ENCODE measurements at places on chromosomes 11 and 22.

- no peak for ATAC-seq
Measured at GRCh38 chr11:69662021-69662698, 13.0 kb downstream of the LTO1 start.

GRCh38 chr11:116427903-116428637, 344.7 kb downstream of the BUD13 start:
- ATAC-seq, result no peak

GRCh38 chr11:111977146-111978027, 40.2 kb downstream of the DIXDC1 start:
- ATAC-seq, result peak; percentile 90

DNA sequence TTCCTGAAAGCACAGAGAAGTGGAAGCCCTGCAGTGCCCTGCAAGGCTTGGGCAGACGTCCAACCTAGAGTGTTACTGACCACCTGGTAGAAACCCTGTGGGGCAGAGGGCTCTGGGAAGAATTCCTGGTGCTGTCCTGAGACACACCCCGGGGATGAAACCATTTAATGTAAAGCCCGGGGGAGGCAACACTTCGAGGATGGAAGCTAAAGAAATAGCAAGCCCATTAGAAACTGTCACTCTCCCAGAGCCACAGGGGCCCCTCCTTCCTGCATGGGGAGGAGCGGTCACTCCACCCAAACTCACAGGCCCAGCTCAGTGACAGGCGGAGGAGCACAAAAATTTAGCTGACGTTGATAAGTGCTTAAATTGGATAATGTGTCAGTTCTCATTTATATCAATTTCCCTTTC, 57.6 kb downstream of the NRXN2 start:
- ATAC-seq, result peak; percentile 34

DNA sequence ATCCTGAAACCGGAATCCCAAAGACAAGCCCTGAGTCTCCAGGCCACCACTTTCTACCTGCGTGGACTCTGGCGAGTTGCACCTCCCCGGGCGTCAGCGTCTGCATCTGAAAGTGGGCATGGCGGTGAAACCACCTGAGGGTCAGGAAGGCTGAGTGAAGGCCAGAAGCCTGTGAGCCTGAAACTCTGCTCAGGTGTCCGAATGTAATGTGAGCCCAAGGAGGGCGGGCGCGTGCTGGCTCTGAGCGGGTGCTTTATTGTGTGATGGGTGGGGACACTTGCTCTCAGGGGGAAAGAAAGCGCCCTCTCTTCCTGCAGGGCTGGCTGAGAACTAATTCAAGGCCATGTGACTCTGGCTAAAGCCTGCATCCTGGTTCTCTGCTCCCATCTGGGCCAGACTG, 135.6 kb downstream of the ST3GAL4 start:
- ATAC-seq, result no peak

- no peak for ATAC-seq
Measured at GRCh38 chr11:126680131-126680530, 320.4 kb downstream of the KIRREL3 start.

DNA sequence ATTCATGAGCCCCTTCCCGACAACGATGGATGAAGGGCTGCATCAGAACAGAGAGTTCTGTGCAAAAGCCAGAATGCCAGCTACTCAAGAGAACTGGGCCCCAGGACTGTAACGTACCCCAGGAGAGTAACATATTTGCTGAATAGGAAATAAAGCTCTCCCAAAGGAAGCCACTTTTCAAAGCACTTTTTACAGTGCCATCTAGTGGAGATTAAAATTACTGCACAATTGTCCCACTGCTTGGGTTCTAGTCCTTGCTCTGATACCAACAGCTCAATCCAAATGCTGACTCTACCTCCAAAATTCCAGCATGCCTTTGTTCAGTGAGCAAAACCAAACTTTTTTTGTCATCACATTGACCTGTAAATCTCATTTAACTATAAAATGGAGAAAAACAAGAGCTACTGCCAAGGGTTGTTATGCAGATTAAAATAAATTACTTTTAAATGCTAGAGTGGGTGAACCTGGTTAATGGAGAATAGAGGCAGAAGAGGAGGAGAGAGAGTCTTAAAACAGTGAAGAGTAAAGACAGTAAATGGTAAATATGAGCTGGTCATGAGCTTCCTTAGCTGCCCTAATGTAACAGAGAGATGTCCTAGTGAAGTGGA, 87.6 kb upstream of the FSHB start:
- no peak for ATAC-seq

DNA sequence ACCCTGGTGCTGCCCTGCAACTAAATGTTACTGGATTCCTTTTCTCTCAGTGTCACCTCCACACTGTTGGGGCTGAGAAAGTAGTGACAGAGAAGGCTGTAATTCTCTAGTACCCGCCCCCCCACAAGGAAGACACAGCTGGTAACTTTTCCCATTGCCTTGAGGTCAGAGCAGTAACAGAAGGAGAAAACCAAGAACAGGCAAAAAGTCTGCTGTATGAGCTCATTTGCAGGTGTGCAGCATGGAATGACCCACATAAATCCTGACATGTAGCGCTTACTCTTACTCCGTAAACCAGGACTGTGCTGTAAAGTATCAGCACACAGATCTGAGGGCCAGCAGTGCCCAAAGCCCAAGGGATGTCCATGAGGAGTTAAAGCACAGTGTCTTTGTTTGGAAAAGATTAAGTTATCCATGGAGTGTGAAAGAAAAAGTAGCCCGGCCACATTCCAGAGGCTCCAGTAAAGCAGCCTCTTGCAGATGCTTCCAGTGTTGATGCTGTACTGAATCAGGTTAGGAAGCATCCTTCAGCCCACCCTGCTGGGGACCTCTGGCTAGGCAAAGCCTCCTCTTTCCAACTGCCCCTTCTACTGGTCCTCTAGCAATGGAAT, 120.7 kb downstream of the PLEKHA7 start:
- no peak for ATAC-seq

DNA sequence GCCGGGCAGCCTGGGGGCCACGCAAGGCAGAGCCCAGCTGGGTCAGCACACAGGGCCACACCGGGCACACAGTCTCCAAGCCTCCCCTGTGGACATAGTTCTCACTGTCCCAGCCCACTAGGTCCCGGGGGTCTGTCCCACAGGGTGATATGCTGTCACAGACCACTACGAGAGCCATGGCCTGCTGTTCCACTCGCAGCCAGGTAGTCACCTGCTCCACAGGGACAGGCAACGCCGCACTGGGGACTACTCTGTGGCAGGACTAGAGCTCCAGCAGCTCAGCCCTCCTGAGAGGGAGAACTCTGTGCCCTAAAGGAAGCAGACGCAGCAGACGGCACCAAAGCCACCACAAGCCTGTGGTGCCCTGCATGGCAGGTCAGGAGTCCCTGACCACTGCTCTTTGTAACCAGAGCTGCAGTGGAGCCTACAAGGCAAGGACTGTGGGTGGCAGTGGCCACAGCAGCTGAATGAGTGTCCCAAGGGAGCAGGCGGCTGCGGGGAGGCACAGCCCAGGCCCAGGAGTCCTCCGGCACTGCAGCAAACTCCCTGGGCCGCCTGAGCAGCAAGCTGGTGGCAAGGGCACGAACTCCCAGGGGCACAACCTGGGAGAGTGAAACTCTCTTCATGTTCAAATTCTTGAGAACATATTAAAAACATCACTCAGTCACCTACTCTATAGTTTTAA, 171.2 kb upstream of the GRK3 start:
- no peak for ATAC-seq

DNA sequence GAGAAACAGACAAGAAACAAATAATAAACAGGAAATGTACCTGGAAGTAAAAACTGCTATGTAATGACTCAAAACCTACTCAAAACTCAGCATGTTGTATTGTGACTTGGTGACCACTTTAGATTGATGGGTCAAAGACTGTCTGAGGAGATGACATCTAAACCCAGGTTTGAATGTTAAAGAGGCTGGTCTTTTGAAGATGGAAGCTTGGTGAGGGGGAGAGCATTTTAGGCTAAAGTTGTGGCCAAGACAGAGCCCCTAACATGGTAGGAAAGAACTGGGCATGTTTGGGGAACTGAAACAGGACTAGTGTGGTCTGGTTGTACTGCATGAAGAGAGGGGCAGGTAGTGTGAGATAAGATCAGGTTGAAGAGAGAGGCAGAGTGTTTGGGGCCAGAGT, 85.3 kb upstream of the MYO18B start:
- no peak for ATAC-seq

GRCh38 chr11:27213232-27213660, 149.8 kb downstream of the CCDC34 start:
- ATAC-seq, result no peak

DNA sequence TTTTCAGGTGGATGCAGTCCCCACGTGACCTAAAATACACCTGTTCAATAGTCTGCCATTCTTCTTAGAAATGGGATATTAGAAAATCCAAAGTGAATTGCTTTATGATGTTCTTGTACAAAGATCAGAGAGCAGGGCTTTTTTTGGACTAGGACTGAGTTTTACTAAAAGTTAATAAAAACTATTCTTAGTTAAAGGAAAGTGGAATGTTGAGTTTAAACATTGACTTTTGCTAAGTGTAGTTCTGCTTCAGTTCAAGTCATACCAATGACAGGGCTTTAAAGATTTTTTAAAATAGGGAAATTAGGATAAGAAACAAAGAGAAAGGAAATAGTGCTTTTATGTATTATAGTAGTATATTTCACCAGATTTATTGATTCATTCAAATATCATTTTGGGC, at the start of gene SLC22A24:
TSS of gene SLC22A24 (minus strand) at position 101 of the 400 bp plus-strand sequence. CDS start 442 bp downstream, outside the sequence.
- no peak for ATAC-seq

DNA sequence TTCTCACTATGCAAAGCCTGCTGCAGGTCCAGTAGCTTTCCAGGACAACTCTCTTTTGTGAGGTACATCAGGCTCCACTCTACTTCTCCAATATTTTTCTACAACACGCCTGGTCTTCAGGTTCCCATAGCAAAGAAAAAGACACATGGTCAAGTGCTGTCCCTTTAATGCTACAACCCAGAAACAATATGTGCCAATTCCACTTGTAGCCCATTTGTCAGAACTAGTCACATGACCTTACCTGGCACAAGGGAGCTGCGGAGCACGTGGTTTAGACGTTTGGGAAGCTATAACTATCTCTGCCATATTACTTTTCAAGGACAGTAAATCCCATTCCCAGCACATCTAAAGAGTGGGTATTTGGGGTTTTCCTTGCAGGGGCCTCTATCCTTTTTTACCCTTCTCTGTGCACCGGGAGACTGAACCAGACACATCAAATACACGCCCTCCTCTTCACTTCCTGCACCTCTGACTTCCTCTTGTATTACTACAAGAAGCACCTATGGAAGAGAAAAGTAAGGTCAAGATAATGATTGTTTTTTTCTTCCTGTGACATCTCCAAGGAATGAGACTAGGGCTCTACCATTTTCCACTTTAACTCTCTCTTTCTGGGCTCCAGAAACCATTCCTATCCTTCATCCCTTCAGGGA, 237.6 kb downstream of the ETS1 start:
- ATAC-seq, result no peak

- ATAC-seq, result no peak
Measured at GRCh38 chr11:117084992-117085391, 13.2 kb downstream of the SIK3 start.

GRCh38 chr11:75543806-75544205, 18.1 kb upstream of the GDPD5 start:
- ATAC-seq, result no peak

GRCh38 chr11:119118946-119119345, 2.4 kb upstream of the HINFP start:
- no peak for ATAC-seq

DNA sequence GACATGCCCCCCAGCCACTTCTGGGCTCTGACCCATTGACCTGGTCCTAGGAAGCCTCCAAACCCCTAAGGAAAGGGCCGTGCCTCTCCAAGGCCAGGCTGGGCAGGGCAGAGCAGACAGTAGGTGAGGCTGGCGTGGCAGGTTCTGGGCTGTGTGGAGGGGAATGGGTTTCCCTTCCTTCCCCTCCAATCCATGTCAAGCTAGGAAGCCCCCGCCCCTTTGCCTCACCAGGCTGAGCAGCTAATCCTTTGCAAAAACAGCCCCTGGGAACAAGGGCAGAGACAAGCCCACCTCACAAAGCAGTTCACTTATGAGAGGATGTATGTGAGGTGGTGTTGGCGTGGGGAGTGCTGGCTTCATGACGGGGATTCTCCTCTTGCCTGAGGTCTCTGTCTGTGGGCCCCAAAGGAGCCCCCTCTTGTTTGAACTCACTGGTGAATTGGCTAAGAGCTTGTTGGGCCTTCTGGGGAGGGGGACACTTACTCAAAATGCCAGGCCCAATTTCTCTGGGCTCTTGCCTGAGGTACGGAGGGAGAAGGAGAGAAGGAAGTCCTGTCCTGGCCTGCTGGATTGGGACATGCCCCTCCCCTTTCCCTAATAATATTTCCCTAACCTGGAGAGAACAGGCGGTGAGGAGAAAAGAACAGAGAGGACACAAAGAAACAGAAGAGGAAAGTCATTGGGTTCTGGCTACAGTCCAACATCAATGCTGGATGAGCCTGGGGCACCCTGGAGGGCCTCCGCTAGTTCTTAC, 1.6 kb upstream of the TRIM29 start:
- no peak for ATAC-seq

DNA sequence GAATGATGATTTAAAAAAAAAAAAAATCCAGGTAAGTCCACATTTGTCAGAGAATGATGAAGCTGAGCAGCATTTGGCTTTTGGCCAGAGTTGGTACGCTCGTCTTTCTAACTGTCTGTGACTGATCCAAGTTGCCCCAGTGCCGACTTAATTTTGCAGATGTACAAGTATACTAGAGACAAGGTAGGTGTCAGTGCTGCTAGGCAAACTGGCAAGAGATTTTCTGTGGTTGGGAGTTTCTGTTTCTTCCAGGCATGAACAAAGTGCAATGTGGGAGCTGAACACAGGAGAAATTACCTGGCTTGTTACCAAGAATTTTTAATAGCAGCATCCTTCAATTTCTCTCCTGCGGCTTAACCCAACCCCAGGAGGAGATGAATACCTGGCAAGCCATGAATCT, 307.7 kb downstream of the BUD13 start:
- ATAC-seq, result no peak

DNA sequence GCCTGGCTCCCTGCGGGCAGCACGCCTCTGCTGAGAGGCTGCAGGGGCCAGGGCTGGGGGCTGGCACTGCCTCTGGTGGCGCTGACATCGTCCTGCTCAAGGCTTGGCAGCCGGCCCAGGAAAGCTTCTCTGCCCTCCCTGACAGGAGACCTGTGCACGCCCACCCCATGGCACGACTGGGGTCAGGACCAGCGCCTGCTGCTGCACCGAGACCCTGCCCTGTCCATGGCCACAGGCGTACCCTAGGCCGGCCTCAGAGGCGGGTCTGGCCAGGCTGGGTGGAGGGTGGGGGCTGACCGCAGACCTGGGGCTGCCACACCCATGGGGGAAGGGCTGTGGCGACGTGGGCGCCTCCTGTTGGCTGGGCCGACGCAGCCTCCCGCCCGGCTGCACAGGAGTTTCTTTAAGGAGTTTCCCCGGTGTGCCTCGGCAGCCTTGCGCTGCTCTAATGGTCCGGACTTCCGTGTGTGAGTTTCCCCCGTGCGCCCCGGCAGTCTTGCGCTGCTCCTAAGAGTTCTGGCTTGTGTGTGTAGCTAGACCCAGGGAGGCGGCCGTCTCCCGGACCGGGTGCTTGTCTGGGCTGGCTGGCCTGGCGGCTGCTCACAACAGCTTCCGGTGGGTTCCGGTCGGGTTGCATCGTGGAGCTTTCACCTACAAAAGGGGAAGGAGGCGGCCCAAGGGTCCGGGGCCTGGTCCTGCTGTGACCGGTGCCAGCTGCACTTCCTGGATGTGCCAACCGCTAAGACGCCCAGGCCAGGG, 4.6 kb downstream of the TRABD start:
- peak; percentile 68 for ATAC-seq

- no peak for ATAC-seq
Measured at GRCh38 chr11:19420868-19421533, 180.3 kb upstream of the E2F8 start.

- no peak for ATAC-seq
Measured at GRCh38 chr22:34805771-34806170, 260.2 kb upstream of the ISX start.

GRCh38 chr22:42939451-42939881, 75.5 kb downstream of the PACSIN2 start:
- peak; percentile 37 for ATAC-seq

GRCh38 chr22:23842599-23842998, 3.8 kb upstream of the DERL3 start:
- no peak for ATAC-seq

Data from gastroesophageal sphincter (tissue), 4 donors.